Hematopoietic multipotent progenitor cell treated with erythropoietin and hydrocortisone succinate and interleukin-3 and kit ligand, for 15 days (in vitro differentiated cells): ENCODE measurements at places on chromosomes 4 and X.

DNA sequence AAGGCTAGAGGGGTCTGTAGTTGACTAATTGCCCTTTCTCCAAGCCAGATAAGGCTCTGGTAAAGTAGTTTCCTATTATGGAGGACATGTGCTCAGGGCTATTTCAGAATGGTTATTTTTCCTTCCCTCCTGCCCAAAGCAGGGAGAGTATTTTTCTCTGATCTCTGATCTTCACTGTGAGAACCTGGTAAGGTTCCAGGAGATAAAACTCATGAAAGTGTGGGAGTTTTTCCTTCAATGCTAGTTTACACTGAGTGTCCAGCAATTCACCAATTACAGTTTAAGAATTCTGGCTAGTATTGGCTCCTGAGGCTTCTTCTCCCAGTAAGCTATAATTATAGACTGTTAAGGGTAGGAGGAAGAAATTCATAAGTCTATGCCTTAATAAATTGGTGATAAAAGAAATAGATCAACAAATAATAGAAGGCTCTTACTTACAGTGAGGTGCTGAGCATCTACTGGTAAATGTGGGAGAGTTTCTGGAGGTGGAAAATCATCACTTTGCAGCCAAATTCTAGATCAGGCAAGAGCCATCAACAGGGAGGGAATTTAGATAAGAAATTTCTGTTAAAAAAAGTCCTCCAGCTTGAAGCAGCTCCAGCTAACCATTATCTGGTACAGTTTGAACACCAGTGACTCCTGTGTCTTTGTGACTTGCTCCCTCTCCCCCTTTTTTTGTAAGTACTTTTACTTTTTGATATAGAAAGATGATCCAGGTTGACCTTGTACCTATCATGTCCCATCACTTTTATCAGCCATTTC, 30.9 kb downstream of the CASP6 start:
- DNase-seq, result peak; percentile 7

DNA sequence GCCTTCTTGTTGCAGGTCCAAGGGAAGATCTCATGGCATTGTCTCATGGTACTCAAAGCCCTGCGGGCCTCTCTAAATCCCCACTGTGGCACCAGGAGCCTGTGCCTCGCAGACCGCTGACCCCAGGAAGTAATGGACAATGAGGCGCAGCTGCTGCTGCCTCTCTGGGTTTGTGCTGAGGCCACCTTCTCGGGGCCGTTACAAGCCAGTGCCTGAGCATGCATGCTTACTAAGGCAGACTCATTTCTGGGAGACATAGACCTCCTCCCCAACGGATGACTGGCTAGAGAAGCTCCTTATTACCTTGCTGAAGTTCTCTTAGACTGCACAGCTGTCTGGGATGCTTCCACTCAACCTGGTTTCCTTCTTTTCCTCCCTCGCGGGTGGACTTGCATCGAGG, 1.3 kb downstream of the BDH2 start:
- no peak for DNase-seq

GRCh38 chrX:107850422-107850765, 24.7 kb downstream of the MID2 start:
- DNase-seq, result no peak

- no peak for DNase-seq
These were observed 20.8 kb downstream of the GUCY1A1 start for GRCh38 chr4:155687380-155687982.

DNA sequence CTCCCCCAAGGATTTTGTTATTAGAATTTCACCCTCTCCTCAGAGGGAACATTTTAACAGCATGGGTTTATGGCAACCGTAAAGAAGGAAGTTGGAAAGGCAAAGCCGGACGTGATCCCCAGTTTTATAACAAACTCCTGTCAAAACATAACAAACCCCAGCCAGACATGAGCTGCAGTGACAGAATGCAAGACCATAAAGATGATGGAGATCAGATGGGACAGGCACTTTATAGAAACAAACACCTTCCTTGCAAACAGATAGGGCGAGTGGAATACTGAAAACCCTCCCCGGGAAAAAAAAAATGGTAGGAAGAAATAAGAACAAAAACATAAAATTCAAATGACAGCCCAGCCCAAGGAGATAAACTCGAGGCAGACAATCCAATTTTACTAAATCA, 281.4 kb downstream of the LDB2 start:
- no peak for DNase-seq

- DNase-seq, result peak; percentile 51
These were observed 2.4 kb upstream of the MBNL3 start for GRCh38 chrX:132491191-132491590.

DNA sequence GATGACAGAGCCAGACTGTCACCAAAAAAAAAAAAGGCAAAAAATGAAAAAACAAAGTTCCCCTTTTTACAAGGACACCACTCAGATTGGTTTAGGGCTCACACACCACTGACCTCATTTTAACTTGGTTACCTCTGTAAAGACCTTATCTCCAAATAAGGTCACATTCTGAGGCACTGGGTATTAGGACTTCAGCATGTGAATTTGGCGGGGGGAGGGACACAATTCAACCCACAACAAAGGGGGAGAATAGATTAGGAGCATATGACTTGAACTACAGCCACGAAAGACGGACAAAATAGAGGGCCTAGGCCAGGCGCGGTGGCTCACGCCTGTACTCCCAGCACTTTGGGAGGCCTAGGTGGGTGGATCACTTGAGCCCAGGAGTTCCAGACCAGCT, 31.0 kb upstream of the ARAF start:
- no peak for DNase-seq

DNA sequence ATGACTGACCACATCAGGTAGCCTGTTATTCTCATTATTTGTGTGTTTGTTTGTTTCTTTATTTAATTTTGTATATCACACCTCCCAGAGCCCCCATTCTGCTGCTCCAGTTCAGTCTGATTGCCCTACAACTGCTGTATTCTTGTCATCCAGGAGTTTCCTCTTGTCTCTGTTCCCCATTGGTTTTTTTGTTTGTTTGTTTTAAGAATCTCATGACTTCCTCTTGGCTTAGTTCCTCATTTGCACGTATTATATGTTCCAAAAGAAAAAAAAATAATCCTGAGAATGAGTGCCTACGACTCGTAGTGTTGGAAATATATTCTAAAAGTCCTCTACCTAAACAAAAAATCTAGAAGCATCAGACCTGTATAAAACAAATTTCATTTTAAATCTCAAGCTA, 142.3 kb upstream of the SLIT2 start:
- no peak for DNase-seq

DNA sequence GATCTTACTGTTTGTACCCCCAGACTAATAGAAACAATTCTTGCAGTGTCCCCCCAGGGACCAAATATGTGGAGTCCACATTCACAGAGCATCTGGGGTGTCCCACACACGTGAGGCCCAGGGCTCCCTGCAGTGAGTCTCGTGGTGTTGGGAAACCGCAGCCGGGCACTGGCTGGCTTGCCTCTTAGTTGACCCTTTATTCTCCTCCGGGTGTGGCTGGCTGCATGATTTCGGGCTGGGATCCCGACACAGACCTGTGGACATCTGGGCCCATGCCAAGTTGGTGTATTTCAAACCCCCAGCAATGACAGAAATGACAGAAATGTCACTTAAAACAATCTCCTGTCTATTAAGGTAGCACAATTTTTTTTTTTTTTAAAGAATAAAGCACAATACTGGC, 15.6 kb upstream of the CLDN24 start:
- DNase-seq, result no peak

DNA sequence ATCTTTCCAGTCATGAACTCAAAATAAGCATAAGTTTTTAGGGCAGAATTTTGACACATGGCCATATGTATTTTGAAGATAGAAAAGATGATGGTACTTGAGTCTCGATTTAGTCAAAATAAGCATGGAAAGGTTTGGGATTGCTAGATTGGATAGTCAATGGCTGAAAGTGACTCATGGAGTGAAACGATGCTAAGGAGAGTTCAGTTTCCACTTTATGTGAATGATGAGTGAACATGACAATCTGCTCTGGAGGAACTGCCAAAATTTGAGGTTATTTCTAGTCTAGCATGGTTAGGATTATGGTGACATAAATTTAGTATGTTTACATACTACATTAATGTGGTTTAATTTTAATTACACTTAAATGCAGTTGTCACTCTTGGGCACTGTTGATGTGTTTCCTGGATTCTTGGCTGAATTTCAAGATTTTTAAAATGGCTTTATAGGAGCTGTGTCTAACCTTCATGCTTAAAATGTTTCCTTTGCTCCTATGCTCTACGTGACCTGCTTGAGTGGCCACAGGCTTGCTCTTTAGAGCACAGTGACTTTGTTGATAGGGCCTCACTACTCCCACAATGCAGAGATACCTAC, 17.1 kb downstream of the DDX3X start:
- no peak for DNase-seq
